Nephron progenitor cell (in vitro differentiated cells): ENCODE measurements at places on chromosomes 2 and 18.

GRCh38 chr2:97210325-97210724, 97.4 kb downstream of the ANKRD36 start:
- no peak for DNase-seq

- DNase-seq = no peak
Observed at GRCh38 chr2:165497659-165498317, 28.3 kb downstream of the CSRNP3 start.

DNA sequence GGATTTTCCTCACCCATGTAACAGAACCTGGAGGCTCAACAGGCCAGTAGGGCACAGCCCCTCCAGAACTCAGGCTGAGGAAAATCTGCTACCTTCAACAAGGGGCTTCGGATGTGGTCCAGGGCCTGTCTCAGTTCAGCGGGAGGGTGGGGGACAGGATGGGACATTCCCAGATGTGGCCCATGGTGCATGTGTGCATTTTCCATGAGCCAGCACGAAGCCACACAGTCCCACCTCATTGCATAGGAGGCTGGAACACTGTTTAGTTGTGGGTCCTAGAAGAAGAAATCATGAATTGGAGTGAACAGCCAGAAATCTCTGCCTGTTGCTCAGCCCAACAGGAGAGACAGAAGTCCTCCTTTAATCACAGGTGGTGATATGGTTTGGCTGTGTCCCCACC, 469.6 kb upstream of the MYT1L start:
- DNase-seq = no peak

GRCh38 chr2:153391131-153391530, 87.4 kb downstream of the RPRM start:
- DNase-seq = no peak

- DNase-seq = no peak
Observed at GRCh38 chr2:134258684-134259388, 5.0 kb downstream of the MGAT5 start.

DNA sequence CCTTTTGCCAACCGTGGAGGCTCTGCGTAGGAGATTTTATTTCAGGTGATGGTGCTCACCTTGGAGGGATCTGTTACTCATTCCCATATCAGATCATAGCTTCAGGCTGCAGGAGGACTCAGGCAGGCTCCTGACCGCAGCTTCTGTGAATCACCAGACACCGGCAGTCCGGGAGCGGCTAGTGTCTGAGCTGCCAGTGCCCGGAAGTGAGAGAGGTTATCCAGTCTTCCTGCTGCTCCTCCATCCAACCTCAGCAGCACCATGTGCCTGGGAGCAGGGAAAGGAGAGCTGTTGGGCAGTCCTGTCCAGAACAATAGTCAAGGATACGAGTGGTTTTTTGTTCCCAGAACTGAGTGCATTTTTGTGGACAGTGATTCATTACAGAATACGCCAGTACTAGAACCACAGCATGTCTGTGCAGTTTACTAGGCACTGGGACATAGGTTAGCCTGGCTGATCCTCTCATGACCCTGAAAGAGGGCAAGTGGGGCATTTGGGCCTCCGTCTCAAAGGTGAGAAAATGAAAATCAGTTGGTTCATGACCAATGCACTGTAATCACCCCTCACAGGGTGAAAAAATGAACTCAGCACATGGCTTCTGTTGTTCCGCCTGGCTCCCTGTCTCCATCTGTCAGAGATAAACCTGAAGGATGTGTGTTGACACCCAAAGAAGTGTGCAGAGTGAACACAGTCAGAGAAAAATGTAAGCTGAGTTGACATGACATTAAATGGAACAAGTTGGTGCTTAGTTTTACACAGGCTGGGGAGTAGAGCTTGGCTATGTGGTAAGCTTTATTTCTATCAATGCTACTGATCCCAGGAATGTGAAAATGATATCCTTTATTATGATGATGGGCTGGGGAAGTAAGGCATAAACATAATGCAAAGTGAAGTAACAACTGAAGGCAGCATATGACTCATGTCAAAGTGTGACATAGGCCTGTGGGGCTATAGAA, 12.2 kb downstream of the FHOD3 start:
- no peak for DNase-seq

DNA sequence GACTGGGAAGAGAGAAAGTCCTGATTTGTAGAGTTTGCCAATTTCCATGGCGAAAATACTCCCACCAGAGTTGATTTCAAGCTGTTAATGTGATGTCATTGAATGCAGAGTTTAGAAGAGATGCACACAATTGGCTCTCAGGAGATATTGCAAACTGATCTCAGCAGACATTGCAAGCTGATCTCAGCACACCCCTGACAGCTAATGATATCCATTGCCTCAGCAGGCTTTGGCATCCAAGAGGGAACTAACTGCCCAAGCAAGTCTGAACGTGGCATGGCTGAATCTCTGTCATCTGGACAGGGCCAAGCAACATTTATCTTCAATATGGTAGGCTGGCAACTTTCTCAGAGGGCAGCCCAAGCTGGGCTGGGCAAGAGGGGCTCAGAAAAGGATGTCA, 78.4 kb upstream of the CYP1B1 start:
- no peak for DNase-seq

DNA sequence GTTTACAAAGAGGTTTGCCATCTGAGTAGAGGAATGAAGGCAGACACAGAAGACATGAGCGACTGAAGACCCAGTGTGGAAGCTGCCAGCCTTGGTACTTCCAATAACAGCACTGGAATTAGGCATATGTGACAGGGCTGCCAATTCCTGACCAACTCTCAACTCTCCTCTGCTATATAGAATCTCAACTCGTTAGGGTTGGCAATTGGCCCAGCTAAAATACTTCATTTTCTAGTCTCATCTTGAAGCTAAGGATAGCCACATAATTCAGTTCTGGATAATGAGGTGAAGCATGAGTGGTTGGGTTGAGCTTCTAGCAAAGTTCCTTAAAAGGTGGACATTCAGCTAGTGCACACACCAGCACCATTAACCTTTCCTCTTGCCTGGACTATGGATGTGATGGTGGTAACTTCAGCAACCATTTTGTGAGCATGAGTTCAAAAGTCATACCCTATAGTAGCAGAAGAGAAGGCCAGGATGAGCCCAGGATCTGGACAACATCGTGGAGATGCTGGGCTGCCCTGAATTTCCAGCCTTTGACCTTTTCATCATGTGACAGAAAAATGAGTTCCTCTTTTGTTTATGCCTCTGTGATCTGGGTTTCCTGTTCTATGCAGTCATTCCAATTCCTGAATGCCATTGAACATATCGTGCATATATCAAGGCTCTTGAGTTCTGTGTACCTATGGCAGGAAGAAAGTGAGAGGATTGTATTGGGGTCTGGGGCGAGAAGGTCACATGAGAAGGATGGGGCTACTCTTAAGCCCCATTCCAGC, 68.1 kb upstream of the HAAO start:
- no peak for DNase-seq

DNA sequence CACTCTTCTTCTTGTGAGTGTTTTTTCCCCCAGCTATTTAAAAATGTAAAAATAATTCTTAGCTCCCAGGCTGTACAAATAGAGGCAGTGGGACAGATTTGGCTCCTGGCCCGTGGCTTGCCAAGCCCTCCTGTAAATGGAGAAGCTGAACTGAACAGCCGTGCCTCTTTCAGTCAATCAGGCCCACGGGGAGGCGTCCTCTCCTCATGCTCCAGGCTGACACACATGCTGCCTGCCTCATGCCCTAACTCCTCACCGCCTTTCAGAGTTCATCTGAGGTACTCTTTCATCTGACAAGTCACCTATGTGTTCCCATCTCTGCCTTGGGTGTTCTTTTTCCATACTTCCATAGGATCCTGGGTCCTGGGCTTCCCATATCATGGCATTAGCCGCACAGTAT, 58.9 kb downstream of the BMP10 start:
- DNase-seq = no peak

DNA sequence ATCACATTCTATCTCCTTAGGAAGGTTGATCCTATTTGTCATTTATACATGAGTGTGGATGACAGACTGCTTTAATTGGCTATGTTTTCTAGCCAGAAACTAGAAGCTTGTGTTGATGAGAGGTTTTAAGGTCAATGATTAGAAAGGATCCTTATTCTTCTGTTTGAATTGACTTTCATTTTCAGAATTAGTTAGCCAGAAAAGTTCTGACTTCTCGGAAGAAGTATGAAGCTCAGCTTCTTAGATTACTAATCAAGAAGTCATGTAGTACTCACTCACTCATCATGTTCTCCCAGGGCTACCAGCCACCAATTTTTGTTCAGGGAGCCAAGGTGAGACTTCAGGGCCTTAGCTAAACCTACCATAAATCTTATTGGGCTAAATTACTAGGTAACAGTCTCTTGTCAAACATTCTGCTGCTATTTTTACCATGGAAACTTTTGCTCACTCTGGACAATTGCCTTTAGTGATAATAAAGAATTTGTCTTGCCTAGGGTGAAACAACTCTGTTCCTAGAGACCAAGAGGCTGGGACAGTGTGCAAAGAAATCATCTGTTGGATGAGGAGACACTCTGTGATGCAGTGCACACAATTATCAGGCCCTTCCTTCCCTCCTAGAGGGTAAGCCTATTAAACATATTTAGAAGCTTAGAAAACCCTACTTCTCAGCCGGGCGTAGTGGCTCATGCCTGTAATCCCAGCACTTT, 111.6 kb upstream of the DNMT3A start:
- DNase-seq = no peak

- no peak for DNase-seq
Observed at GRCh38 chr2:176270100-176270750, 983 bp downstream of the MTX2 start.

DNA sequence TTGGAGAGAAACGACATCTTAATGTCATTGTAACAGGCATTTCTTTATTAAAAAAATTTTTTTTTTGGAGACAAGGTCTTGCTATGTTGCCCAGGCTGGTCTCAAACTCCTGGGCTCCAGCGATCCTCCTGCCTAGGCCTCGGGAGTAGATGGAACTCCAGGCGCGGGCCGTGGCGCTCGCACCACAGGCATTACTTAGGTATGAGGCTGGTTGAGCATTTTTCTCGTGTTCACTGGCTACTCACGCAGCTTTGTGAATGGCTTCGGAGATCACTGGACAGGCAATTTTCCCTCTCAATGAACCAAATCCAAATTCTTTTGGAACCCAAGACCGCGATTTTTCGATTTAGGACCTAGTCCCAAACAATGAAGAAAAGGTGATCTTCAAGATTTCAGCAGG, 795 bp upstream of the TCF7L1 start:
- DNase-seq = no peak

- no peak for DNase-seq
Observed at GRCh38 chr2:190746971-190747761, 98.3 kb downstream of the NAB1 start.

GRCh38 chr2:96895746-96896651, 26.1 kb upstream of the SEMA4C start:
- DNase-seq = no peak

DNA sequence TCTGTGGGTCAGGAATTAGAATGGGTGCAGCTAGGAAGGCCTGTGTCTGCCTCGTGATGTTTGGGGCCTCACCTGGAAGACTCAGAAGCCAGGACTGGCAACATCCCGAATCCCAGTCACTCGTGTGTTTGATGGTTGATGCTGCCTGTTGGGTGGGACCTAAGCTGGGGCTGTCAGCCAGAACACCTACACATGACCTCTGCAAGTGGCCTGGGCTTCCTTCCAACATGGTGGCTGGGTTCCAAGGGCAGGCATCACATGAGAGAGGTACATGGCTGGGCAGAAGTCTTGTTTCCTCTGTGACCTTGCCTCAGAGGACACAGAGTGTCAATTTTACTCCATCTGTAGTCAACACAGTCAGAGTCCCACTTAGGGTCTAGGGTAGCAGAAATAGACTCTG, 177.8 kb downstream of the GBX2 start:
- DNase-seq = no peak

DNA sequence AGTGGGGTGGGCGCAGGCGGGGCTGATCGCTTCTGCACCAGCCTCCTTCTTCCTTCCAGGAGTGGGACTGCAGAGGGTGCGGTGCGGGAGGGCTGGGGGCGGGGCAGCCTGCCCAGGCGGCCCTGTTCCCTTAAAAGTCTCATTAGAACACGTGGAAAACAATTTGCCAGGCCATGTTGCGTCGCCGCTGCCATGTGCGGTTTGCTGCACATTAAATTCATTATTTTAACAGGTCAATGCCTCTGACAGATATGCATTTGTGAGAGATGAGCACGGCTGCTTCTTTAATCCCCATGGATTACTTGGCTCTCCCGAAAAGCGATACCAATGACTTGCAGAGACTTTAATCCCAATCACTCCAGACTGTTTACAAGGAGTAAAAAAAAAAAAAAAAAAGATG, 139.0 kb downstream of the CELF4 start:
- DNase-seq = no peak

DNA sequence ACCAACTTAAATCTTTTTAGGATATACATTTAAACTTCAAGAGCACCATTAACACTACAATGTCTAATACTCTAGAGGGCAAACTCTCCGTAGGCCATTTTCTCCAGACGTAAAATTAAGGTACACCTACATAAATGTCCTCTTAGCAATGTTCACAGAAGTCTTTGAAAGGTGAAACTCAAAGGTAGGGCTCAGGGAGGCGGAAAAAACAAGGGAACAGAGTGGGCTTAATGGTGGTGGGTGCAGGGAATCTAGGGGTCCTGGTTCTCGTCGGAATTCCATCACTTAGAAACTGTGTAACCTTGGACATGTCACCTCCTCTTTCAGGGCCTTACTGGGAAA, 668 bp downstream of the NFU1 start:
- no peak for DNase-seq

DNA sequence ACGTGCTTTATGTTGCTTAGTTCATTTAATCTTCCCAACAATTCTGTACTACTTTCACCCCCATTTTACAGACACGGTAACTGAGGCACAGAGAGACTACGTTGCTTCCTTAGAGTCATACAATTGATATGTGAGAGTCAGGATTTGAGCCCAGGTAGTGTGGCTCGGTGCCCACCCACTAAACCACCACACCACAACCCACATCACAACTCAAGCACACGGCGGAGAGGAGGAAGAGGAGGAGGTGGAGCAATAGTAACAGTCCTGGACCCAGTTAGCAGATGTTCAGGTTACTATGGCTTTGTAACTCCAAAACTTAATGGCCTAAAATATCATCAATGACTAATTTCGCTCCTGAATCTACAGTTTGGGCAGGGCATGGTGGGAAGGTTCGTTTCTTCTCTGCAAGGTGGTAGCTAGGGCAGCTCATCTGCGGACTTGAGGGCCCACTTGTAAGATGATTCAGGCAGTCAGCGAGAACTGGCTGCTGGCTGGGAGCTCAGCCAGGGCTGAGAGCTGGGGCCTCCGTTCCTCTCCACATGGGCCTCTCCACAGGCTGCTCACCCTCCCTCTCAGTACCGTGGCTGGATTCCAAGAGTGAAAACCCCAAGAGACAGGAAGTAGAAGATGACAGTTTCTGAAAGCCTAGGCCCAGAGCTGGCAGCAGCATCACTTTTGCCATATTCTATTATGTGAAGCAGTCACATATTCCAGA, 167.1 kb downstream of the ZFP36L2 start:
- DNase-seq = no peak
